Ecto neural progenitor cell (in vitro differentiated cells): ENCODE measurements at places on chromosomes 2 and 18.

- no peak for DNase-seq
Observed at GRCh38 chr2:165544897-165545296, 75.4 kb downstream of the CSRNP3 start.

DNA sequence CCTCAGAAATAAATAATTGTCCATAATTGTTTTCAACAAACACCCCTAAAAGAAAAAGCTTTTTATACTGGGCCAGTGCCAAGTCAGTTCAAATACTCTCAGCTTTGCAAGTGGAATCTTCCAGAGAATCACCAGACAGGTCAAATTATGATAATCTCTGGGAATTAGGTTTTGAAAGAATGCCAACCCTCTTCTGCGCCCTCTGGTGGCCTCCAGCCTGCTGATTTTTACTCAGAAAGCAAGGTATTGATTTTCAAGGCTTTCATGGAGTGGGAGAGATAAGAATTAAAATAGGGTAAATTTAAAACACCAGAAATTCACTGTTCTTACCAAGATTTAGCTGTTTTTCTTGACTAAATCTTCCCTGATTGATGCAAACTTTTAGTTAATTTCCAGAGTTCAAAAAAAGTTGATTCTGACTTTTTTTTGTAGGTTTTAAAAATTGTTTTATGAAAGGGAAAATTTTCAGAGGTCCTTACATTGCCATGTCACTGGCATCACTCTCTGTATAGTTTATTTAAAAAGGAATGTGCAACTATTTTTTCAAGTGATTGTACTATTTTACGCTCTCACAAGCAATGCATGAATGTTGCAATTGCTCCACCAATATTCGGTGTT, 282.9 kb upstream of the TNP1 start:
- no peak for DNase-seq

- no peak for DNase-seq
Observed at GRCh38 chr2:207833251-207833751, 63.6 kb upstream of the FZD5 start.

DNA sequence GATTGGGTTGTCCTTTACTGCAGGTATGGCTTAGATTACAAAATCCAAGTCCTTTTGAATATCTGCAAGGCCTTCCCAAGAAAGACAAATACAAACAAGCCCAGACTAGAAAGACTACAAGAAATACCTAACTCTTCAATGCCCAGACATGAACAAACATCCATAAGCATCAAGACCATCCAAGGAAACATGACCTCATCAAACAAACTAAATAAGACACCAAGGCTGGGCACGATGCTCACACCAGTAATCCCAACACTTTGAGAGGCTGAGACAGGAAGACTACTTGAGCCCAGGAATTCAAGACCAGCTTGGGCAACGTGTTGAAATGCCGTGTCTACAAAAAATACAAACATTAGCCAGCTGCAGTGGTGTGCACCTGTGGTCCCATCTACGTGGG, 31.7 kb downstream of the MAP4K3 start:
- no peak for DNase-seq

- no peak for DNase-seq
Observed at GRCh38 chr2:86036669-86037138, 69.0 kb downstream of the POLR1A start.

DNA sequence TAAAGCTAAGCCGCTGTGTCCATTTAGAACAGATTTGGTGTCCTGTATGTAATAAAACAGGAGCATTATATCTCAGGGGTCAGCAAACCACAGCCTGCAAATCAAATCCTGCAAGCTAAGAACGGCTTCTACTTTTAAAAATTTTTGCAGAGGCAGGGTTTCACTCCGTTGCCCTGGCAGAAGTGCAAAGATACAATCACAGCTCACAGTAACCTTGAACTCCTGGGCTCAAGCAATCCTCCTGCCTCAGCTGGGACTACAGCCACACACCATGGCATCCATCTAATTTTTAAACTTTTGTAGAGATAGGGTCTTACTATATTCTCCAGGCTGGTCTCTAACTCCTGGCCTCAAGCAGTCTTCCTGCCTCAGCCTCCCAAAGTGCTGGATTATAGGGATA, 28.6 kb upstream of the NPC1 start:
- no peak for DNase-seq

DNA sequence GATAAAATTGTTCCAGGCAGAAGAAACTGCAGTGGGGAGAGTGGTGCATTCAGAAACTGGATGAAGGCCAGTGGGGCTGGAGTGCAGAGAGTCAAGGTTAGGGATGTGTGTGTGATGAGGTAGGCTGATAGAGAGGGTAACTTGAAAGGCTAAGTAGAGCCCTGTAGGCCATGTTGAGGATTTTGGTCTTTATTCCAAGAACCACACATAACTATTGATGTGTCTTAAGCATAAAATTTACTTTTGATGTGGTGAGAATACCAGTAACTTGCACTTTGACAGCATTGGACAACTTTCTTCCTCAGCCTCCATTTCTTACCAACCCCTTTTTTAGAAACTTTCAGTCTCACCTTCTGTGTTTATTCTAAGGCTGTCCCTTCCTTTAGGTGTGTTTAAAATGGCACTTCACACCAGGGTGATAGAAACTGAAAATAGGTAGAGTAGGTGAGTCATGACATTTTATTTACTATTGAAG, 22.6 kb downstream of the MTX2 start:
- DNase-seq, result no peak

DNA sequence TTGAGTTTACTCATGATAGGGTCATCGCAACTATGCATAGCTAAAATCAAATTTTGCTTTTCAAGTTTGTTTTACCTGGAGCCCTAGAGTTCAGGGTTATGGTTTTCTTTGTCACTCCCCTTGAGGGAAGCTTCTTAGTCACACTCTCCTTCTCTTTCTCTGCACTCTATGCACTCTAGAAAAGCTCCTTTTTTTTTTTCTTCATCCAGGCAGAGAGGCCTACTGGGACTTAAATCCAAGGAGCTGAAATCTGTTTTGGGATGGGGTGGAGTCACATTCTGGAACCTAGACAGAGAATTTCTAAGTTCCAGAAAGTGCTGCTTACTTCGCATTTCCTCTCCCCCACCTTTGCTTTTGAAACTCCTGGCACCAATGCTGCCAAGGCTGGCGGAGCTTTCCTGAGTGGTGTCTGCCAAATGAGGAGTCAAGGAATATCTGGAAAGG, 19.1 kb upstream of the IL18R1 start:
- no peak for DNase-seq

DNA sequence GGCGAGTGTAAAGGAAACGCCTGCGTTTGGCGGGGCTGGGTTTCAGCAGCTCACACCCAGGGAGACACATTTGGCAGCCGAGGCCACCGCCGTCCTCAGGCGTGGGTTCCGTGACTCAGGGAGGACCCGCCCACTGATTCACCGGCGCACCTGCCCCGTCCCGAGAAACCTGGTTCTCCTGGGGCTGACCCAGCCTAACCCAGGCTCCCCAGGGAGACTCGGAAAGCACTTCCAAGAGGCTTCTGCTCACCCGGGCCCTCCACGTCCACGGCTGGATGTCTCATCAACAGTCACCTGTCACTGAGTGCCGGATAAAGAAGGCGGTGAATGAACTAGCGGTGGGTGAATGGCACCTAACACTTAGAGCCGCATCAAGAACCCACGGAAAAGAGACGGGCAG, 126.4 kb upstream of the CTDP1 start:
- DNase-seq, result no peak

GRCh38 chr2:72669121-72669520, 156.7 kb downstream of the EXOC6B start:
- DNase-seq, result no peak

- no peak for DNase-seq
Observed at GRCh38 chr2:134675314-134675713, 43.5 kb downstream of the TMEM163 start.

GRCh38 chr2:106572541-106573450, 85.6 kb downstream of the CD8B2 start:
- DNase-seq, result no peak

DNA sequence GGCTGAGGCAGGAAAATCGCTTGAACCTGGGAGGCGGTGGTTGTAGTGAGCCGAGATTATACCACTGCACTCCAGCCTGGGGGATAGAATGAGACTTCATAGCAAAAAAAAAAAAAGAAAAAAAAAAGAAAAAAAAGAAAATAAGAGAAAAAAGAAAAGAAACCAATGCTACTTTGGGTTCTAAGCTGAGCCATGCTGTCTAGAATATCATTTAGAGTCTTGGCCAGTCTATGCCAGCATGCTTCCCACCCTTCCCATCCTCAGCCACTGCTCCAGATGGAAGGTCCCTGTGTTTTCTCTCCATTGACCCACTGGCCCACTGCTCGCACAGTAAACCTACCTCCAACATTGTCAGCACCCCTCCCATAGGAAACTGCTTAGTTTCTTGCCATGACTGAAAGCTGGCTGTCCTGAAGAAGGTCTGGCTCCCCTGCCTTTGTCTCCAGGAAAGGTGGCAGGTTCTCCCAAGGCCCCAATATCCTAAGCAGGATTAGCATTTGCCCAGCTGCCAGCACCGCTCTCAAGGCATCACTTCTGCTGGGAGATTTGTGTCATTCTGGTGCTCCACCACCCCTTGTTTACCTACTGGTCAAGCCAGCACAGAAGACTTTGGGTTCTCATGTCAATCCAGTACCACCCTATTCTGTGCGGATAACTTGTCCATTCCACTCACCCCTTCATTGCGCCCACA, 47.3 kb upstream of the PAPOLG start:
- no peak for DNase-seq

DNA sequence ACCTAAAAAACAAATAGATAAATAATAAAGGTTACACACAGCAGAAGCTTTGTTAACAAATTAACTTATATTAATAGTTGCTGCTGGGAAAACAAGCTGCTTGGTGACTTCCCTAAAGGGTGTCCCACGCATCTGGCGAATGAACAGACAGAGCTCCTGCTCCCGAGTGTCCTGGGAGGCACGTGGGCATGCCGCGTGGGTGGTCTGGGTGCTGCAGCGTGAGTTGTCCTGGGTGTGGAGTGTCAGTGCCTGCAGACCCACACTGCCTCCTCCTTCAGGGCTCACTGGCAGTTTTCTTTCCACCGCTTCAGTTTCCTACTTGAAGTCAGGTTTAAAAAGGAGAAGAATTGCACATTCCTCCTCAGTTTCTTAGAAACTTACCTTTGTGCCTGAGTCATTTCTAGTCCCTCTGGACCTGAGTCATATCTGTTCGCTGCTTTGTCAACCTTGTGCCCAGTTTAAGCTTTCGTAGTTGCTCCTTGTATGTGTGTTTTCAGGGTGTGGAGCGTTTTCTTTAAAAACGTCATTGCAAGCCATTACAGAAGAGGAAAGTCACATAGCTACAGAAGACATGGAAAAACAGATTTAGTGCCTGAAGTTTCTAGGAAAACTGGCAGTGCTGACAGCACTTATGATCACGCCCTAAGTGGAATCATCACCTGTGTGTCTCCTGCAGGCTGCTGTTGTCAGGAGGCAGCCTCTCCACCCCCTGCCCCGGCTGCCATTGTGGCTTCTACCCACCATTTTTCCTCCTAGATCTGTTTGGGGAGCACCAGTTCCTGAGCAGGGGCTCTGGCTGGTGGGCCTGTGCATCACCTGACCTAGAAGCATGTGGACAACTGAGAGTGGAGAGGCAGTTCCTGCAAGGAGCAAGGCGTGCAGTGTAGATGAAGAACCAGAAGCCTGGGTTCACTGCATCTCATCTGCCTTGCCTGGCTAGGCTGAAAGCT, 24.5 kb downstream of the IMPA2 start:
- DNase-seq, result no peak

- no peak for DNase-seq
Observed at GRCh38 chr2:192208848-192209247, 14.1 kb upstream of the TMEFF2 start.

GRCh38 chr2:98532756-98533155, 75.6 kb downstream of the COA5 start:
- no peak for DNase-seq
